ENCODE measurements at places on chromosomes 4 and X. TPM values are rescaled to one million over a fixed set of nuclear protein-coding genes. Genes with fewer than 3 reads are reported as not detected.

GRCh38 chr4:169109035-169109675 is 99.1 kb upstream of the CBR4 start:
- no peak overlapping the region for H3K4me3 ChIP-seq
- peaks cover 42% of the 10 kb centered on the region for H3K36me3 ChIP-seq
- no peaks in the 10 kb centered on the region for H3K27me3 ChIP-seq
- no peak overlapping the region for H3K27ac ChIP-seq
- no peaks in the 10 kb centered on the region for H3K4me1 ChIP-seq
- no peak for DNase-seq

- no peaks in the 10 kb centered on the region for H3K4me1 ChIP-seq
- H3K27me3 ChIP-seq: no peaks in the 10 kb centered on the region
- no peaks in the 10 kb centered on the region for H3K36me3 ChIP-seq
- H3K27ac ChIP-seq: no peak overlapping the region
- no peak overlapping the region for H3K4me3 ChIP-seq
Observed at GRCh38 chr4:87698394-87698793, 48.3 kb downstream of the DMP1 start.

GRCh38 chrX:116409219-116409618 is 27.2 kb upstream of the SLC6A14 start:
- H3K36me3 ChIP-seq: no peaks in the 10 kb centered on the region
- H3K4me1 ChIP-seq: no peaks in the 10 kb centered on the region
- H3K27ac ChIP-seq: no peak overlapping the region

DNA sequence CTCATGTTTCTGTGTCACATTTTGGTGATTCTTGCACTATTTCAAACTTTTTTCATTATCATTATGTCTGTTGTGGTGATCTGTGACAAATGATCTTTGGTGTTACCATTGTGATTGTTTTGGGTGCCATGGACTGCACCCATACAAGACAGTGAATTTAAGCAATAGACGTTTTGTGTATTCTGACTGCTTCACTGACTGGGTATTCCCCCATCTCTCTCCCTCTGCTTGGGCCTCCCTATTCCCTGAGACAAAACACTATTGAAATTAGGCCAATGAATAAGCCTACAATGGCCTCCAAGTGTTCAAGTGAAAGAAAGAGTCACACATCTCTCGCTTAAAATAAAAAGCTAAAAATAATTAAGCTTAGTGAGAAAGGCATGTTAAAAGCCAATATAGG is 60.2 kb downstream of the BANK1 start:
- no peak overlapping the region for H3K27ac ChIP-seq
- DNase-seq: no peak
- no peak overlapping the region for H3K4me3 ChIP-seq
- H3K27me3 ChIP-seq: no peaks in the 10 kb centered on the region

DNA sequence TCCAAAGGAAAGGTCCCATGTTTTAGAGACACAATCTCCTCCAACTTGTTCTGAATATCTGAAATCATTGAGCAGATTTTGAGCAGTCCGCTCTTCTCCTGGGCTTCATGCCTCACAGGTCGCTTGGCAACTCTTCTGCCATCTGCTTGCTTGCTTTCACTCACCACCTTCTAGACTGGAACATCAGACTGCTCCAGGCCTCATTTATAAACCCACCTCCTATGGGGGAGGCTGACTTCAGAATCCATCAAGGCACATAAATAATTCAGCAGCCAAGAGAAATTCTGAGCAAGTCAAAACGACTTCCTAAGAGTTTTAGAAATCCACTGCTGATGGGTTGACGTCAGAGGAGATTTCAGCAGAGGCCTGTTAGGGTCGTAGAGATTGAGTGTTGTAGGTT is 64.1 kb downstream of the FAM184B start:
- no peak overlapping the region for H3K27ac ChIP-seq
- H3K4me1 ChIP-seq: peaks cover 7% of the 10 kb centered on the region
- no peaks in the 10 kb centered on the region for H3K36me3 ChIP-seq
- DNase-seq: no peak
- H3K27me3 ChIP-seq: no peaks in the 10 kb centered on the region

Gene PABPC4L
- 1.3 TPM for total RNA-seq

Gene USP51
- total RNA-seq: 9.0 TPM

Gene UGT8
- not detected for total RNA-seq

Gene GPR50
- total RNA-seq: not detected

Gene ANXA10
- not detected for total RNA-seq

Measured in ascending aorta (tissue), 2 donors.